ENCODE measurements at places on chromosomes 12 and 14.
A peak's percentile ranks its signal among the peaks of the same experiment; 100 is the strongest.

DNA sequence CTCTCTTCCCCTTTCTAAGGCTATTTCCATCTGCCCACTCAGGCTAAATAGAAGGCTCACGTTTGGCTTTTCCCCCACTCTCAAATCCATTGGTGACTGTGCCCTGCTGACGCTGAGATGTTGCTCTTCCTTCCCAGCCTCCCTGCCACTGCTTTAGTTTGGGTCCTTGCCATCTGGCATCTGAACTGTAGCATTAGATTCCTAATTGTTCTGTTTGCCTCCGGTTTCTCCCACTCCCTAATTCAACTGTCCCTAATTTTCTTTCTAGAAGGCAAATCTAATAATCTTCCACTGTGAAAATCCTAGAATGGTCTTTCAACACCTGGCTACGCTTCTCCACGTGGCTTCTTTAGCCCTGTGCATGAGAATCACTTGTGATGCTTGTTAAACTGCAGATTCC, 37.6 kb upstream of the SMOC1 start:
- DNase-seq: peak; percentile 17

- DNase-seq: no peak
These were observed 43.2 kb upstream of the PHC1 start for GRCh38 chr12:8871068-8871467.

DNA sequence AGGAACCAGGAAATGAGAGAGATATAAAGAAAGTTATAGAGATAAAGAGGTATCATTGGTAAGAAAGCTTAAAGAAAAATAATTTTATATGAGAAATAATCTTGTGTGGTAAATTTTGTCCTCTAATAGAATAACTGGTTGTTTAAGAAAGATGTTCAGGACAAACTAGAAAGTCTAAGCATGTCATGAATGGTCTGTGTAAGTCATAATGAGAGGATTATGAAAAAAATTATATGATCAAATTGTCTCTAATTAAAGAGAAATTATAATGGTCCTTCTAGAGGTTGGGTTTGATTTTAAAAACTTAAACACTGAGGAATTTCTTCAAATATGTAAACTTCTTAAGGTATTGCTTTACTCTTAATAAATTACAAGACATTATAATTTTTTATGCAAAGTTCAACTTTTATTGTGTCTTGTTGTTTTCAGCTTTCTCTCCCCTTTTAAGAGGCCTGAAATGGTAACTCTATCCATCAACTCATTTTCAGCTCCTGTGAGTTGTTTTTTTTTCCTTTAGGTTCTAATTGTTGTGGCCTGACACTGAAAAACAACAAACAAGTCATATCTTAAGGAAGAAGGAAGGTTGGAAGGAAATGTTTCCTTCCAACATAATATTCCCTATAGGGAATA, 88.2 kb upstream of the CNOT2 start:
- DNase-seq: no peak

DNA sequence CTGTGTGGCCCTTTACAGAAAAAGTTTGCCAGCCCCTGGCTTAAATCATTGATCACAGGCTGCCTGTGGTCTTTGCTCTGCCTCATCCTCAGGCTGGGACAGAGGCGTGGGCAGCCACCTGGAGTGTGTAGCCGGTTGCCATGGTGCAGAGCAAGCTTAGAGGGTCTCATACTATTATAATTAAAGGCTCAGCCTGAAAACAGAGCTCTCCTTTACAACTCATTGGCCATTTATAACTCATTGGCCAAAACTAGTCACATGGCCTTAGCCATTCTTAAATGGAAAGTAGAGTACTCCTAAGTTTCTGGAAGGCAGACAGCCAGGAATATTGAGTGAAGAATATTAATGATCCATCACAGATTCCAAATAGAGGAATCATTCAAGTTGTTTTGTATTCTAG, 3.0 kb downstream of the HSP90B1 start:
- DNase-seq: no peak

DNA sequence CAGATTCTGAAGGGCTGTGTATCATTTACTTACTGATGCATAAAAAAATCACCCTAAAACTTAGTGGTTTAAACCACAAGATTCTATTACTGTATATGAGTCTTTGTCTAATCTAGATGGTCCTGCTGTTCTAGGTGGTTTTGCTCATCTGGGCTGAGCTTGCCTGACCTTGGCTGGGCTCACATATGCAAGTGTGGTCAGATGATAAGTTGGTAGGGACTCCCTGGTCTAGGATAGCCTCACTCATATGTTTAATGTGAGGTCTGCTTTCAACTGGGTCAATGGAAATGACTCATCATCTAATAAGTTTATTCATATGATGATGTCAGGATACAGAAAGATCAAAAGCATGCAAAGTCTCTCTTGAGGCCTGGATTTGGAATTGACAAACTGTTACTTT, 887.8 kb downstream of the TRHDE start:
- no peak for DNase-seq

DNA sequence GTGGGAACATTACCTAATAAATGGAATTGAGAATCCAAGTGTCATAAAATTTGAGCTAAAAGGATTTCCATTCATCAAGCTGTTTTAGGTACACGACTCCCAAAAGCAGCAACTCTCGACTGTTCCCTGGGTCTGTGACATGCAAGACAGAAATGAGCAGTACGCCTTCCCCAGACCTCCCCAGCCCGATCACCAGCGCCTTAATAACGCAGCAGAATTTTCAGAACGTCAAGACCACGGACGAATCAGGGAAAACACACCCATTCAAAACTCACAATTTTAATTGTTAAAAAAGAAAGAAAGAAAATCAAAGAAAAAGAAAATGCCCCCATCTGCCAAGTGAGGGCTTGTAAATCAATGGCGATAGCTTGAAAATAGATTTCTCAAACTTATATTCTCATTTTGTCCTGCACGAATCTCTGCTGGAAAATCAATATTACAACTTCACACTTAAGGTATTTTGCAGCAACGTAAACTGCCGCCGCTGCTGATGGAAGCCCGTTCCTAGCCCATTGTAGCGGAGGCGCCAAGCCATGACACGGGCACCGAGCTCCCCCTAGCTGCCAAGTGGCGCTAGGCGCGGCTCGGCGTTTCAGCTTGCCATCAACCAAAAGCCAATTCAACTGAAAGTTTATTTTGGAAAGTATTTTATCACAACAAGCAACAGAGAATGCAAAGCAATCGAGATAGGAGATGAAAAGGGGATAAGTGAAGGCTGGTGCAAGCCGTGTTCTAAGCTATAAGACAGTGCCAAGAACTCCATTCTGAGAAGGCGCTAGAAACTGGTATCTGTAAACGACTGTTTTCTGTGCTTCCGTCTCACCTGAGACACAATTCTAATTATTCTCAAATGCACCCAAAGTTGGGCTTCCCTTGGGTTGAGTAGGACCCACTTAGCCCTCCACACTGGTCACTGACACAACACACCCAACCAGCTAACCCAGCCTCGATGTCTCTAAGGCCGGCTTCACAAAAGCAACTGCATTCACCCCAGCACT, 5.5 kb downstream of the BCL11B start:
- DNase-seq: peak; percentile 83

GRCh38 chr12:6185961-6186827, 14.0 kb upstream of the CD9 start:
- DNase-seq: peak; percentile 48

DNA sequence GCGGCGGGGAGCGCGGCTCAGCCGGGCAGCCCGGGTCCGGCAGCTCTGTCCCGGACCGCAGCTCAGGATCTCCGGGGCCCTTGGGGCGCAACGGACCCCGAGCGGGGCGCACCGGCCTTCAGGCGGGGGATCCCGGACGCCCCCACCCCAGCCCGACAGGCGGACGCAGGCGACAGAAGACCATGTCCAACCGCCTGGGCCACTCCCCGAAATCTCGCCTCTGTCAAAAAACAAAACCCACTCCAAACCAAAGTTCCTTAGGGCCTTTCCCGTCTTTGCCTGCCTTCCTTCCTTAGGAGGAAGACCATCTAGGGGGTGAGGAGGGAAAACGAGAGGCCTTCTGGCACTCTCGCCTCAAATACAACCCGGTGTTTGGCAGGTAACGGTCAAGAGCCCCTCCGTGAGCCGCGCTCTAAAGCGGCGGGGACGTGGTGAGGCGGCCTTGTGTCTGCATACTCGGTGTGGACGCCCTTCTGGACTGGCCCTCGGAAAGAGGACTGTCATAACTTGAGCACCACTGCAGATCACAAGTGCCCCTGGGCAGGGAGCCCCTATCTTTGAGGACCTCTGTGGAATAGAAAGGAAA, 604 bp downstream of the HCFC2 start:
- DNase-seq: peak; percentile 44

DNA sequence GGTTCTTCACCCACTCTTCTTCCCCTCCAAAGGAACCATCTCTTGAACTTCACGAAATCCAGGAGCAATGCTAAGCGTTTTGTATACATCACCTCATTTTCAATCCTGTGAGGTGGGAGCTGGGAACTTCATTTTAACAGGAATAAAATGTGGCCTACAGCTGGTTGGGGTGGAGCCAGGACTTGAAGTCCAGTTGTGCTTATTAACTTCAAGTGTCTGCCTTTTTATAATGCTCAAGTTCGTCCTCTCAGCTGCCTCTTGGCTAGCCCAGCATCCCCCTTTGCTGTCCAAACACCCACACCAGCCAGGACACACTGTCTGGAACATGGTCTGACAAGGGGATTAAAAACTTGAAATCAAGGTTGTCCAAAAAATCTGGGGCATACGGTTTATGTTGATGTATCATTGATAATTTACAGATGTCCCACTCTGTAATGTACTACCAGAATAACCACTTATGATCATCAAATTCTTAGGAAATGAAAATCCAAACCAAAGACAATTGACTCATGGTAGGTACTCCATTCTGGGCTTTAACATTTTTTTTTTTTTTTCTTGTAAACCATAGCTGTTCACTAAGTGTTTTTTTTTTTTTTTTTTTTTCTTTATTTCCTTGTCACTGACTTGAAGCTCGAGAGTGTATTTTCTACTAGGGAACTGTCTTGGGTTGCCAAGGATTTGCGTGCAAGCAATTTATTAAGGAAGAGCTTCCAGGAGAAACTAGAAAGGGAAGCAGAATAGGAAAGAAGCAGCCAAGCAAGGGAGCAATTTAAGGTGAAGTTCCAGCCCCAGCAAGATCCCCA, 252.3 kb downstream of the EFCAB11 start:
- DNase-seq: no peak

GRCh38 chr14:52790756-52791222, 618 bp downstream of the GNPNAT1 start:
- DNase-seq: peak; percentile 59

- DNase-seq: peak; percentile 71
These were observed 235 bp downstream of the RAB2B start for GRCh38 chr14:21476523-21476924.

DNA sequence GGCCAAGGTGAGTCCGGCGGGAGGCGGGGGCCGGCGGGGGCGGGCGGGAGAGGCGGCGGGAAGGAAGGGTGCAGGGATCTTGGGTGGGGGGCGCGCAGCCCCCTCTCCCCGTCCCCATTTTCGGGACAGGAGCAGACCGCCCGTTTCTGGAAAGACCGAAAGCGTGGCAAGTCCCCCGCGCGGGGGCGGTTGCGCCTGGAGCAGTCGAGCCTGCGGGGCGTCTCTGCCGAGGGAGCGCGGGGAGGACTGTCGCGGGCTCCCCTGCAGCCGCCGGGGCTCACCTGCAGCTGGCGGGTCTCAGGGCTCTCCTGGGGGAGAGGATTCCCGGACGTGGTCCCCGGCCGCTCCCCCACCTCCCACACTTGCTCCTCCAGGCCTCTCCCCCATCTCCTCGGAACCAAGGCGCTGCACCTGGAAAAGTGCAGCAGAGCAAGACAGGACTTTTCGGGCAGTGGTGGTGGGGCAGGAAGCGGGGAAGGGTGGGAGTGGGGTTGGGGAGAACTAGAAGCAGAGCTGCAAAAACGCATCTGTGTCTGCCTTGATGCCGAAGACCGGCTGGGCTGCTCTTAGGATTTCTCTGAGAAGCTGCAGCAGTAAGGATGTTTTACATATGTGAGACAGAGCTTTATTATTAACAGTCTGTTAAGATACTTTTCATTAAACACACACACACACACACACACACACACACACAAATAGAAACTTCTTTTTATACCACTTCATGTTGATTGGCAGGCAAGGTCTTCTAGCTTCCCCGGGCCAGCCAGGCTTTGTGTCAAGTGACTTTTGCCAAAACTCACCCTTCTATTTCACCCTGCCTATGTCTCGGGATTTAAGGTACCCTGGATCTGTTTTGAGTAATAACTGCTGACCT, 677 bp downstream of the C12orf75 start:
- peak; percentile 56 for DNase-seq

GRCh38 chr12:1920971-1921370, 2.5 kb upstream of the CACNA2D4 start:
- DNase-seq: peak; percentile 71

DNA sequence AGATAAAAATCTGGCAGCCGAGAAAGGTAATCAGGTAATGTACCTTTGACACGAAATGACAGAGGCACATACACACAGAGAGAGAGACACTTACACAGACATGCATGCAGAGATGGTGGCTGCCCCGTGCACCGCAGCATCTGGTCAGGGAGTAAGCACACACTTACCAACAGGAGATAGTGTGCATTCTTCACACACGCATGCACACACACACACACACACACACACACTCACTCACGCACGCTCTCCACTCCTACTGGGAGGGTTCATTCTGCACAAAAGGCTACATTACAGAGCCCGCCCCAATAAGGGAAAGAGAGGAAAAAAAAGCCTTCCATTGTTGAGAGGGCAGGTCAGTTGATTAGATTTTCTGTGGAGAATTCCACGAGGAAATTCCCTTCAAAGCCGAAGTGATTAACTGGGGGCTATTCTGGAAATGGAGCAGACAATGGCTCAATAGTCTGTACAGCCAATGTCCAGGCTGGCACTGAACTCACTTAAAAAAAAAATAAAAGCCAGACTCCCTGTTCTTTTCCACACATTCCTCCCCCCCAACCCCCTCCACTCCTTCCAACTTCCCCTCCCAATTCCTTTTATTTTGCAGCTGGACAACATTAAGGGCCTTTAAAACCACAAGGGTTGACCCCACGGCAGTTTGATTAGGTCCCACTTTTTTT, 1.4 kb upstream of the SOX5 start:
- no peak for DNase-seq

GRCh38 chr12:93733358-93733757, 56.2 kb downstream of the CRADD start:
- DNase-seq: peak; percentile 53

DNA sequence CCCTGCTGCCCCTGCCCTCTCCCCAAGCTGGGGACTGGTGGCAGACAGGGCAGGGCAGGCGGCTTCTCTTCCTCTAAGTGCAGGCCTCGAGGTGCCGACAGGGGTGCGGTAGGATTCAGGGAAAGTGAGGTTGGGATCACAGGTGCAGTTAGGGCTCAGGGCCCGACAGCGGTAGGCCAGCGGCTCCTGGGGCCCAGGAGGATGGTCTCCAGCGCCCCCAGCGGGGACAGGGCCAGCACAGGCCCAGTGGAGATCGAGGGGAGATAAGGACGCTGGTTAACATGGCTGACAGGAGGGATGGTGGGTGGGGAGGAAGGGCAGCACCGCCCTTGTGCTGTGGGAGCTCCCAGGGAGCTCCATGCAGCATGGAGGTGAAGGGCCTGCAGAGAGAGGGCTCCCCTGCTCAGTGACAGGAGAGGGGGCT, 935 bp upstream of the CRIP1 start:
- peak; percentile 23 for DNase-seq

GRCh38 chr12:47369085-47369484, 289.3 kb upstream of the AMIGO2 start:
- no peak for DNase-seq

- DNase-seq: peak; percentile 79
These were observed 68.1 kb downstream of the ETV6 start for GRCh38 chr12:11717519-11717961.

- peak; percentile 12 for DNase-seq
These were observed 158.8 kb downstream of the RPAP3 start for GRCh38 chr12:47547077-47547476.
